ENCODE measurements at places on chromosomes 6 and 20. TPM values are rescaled to one million over a fixed set of nuclear protein-coding genes. Genes with fewer than 3 reads are reported as not detected.

Gene TMEM244
- total RNA-seq, result not detected

DNA sequence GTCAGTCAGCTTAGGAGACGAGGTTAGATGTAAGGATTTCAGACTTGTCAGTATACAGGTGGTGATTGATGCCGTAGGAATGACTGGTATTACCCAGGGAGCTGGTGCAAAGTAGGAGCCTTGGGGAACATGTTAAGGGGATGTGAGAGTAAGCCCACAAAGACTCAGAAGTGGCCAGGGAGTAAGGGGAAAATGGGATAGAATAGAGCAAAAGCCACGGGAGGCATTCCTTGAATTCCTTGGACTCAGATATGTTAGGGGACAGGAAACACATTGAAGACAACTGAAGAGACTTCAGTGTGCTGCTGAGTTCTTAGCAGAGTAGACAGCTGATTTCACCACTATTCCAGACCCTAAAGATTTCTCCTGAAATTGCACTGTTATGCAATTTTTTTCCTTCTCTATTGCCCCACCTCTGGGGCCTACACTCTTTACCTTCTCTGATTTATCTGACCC, 1.2 kb upstream of the ACAT2 start:
- DNase-seq, result peak; percentile 9

- DNase-seq, result peak; percentile 55
Observed at GRCh38 chr6:17015144-17015543, 86.7 kb upstream of the STMND1 start.

- no peak for DNase-seq
Observed at GRCh38 chr20:12264711-12265110, 347.0 kb downstream of the BTBD3 start.

DNA sequence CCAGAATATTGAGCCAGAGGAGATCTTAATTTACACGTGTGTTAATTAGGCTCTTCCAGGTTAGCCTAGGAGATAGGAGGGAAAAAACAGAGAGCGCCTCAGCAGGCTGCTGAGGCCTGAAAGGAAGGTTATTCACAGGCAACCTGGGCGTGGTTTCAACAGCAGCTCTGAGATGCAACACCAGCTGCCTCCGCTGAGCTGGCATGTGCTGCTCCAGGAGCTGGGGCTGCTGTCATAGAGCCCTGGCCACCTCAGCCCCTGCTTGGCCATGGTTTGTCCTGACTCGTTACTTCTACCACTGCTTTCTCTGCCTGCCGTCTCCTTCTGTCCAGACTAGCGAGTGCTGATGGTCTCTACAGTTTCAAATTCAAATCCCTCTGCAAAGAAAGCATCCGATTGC, 32.4 kb upstream of the RPP40 start:
- peak; percentile 14 for DNase-seq

Gene OLIG3
- not detected for total RNA-seq

- DNase-seq, result no peak
Observed at GRCh38 chr20:46640536-46641311, 10.5 kb downstream of the SLC13A3 start.

Gene HLA-DRA
- 0.53 TPM for total RNA-seq

Gene NKX2-2
- total RNA-seq, result 0.56 TPM

- no peak for DNase-seq
Observed at GRCh38 chr20:35637276-35637675, 21.6 kb downstream of the SPAG4 start.

Measured in H4 (cell line).